Stimulated activated naive B cell treated with anti-CD40 and anti-IgM and Interleukin-4, amounts not matched to agents 10 μg/mL and 1 μg/mL and 100 μg/mL, for 72 hours (primary cell): ENCODE measurements at places on chromosomes 3 and 15.
A peak's percentile ranks its signal among the peaks of the same experiment; 100 is the strongest.

DNA sequence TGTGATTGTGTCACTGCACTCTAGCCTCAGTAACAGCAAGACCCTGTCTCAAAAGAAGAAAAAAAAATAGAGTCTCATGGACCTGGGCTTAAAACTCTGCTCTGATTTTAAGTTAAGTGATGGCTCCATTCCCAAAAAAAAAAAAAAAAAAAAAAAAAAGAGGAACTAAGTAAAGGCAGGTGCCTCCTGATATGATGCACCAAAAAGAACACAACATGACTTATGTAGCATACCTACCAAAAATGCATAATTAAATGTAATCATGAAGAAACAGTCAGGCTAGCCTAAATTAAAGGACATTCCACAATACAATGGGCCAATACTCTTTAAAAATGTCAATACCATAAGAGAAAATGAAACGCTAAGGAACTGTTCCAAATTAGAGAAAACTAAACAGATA, 5.4 kb upstream of the IREB2 start:
- no peak for DNase-seq

- no peak for DNase-seq
These were observed 78.8 kb upstream of the THBS1 start for GRCh38 chr15:39502082-39502447.

- DNase-seq = no peak
These were observed 297.1 kb downstream of the UACA start for GRCh38 chr15:70466305-70466704.

GRCh38 chr15:41606997-41607396, 48.0 kb downstream of the TYRO3 start:
- DNase-seq = no peak

- DNase-seq = no peak
These were observed 21.4 kb upstream of the NR2C2 start for GRCh38 chr3:14925729-14926591.

DNA sequence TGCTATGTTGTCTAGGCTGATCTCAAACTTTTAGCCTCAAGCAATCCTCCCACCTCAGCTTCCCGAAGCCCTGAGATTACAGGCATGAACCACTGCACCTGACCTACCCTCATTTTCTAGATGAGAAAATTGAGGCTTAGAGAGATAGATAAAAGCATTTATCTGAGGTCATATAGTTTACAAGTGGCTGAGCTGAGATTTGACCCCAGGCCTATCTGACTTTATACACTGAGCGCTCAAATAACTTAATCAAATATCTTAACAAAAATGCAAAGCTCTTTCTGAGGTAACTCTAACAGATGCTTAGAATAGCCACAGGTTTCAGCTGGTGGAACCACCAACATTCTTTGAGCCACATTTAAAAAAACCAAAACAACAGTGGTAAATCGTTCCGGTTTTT, 5.5 kb downstream of the PLS1 start:
- no peak for DNase-seq

DNA sequence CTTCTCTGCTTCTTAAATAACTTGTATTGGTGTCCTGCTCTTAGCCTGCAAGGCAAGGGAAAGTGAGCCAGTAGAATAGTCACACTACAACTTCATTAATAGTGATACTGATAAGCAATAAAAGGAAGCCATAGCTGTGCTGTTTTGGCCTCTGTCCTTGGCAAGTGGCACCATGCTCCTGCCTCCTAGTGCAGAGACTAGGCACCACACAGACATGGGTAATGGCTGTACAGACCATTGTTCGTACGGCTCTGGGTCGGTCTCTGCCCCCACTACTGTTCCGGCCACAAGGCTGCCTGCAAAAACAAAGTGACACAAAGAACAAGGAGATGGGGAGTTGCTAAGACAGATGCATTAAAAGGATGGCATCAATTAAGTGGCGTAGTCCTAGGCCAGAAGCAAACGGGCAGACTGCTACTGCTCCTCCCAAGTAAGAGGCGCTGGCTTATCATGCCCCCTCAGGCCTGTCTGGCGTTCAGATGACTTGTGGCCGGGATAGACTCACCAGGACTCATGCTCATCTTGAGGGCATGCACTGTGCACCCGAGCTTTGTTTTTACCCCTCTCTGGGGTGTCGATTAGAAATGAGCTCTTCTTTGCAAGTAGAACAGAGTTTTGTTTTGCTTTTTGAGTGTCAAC, 75.6 kb downstream of the TRAK1 start:
- DNase-seq = no peak

- no peak for DNase-seq
These were observed 48.7 kb downstream of the NAALADL2 start for GRCh38 chr3:174907628-174908407.

DNA sequence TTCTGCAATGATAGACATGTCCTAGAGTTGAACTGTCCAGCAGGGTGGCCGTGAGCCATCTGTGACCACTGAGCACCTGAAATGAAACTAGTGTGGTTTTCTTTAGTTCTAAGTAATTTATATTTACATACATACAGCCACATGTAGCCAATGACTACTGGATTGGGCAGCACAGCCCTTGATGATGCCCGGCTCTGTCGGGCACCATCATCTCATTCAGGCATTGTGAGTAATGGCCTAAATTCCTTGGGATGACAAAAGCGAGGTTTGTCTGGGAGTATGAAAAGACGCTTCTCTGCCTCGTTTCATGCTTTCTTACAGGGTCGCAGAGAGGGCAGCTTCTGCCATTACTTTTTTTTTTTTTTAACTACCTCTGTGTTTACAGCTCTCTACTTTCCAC, 251.9 kb upstream of the HES1 start:
- DNase-seq = no peak

GRCh38 chr15:64466408-64467141, 6.2 kb downstream of the ZNF609 start:
- no peak for DNase-seq

GRCh38 chr15:59917504-59918157, 86.5 kb upstream of the FOXB1 start:
- peak; percentile 40 for DNase-seq

DNA sequence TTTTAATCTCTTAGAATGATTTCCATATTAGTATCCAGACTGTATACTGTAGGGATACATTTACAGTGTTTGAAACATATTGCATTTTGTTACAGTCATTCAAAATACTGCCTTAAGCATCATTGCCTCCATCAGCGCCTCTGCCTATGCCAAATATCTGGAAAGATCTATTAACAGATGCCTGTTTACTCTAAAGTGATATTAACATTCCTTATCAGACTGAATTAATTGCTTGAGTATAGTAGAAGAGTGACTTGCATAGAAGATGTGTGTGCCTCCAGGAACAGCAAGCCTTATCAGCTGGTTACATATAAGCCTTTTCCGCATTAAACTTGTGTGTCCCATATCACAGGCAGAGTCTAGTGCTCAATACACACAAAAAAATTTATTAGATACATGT, 379.1 kb downstream of the CADM2 start:
- no peak for DNase-seq

DNA sequence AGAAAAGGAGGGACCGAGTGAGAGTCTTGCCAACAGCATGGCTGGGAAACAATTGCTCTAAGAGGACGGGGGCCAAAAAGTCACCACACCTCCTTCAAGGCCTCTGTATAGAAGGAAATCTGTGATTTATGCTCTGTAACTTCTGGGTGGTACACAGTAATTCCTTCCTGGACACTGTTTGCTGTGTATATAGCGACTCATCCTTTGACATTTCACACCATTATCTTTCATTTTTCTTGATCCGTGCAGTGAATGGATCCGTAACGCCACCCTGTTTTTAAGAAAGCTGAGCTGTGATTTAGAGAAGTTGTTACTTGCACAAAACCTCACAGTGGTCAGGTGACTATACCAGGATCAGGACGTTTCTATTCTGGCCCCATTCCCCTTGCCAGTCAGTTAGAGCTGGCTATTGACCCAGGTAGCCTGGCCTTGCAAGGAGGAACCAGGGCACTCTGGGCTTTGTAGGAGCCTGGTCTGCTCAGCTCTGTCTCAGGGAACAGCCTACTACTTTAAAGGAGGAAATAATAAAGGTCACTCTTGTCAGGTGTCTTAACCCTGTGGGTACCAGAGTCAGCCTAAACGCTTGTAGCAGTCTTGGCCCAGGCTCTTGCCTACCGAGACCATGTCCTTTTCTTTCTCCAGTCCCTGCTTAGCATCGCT, 86.5 kb upstream of the MYZAP start:
- no peak for DNase-seq

GRCh38 chr3:194387926-194388418, 11.1 kb downstream of the GP5 start:
- DNase-seq = no peak

DNA sequence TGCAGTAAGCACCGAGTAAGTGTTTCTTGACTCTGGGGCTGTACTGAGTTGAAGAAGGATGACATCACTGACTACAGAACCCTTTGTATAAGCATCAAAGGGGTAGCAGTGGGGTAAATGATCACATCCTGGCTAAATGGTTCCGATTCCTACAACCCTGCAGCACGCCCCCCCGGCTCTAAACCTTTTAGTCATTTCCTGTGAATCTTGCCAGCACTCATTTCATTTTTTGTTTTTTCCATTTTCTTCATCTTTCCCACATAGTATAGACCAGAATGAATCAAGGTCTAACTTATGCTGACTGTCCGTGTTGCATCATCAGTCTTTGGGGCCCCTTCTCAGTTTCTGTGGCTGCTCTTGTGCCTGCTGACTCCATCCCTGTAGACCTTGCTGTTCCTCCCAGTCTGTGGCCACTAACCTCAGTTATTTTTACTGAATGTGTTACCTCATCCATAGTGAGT, 383.1 kb upstream of the TPRG1 start:
- DNase-seq = no peak

- no peak for DNase-seq
These were observed 37.4 kb upstream of the AZI2 start for GRCh38 chr3:28386049-28386448.

- no peak for DNase-seq
These were observed 61.7 kb downstream of the FMN1 start for GRCh38 chr15:33132722-33133345.

- DNase-seq = no peak
These were observed 45.6 kb downstream of the LRTM1 start for GRCh38 chr3:54882129-54882833.

DNA sequence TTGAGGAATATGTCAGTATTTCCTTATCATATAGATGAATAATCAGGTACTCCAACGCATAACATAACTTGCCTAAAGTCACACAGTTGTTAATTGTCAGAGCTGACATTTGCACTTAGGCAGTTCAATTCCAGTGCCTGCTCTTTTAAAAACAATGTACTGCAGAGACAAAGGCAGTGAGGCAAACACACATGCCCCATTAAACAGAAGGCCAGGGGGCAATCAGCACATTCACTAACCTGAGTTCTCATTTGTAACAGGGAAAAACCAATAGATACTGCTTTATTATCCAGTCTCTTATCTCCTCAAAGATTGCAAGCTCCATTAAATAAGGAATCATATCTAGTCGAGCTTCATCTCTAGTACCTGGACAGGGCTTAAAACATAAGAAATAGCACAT, 1017.4 kb downstream of the SQOR start:
- no peak for DNase-seq

DNA sequence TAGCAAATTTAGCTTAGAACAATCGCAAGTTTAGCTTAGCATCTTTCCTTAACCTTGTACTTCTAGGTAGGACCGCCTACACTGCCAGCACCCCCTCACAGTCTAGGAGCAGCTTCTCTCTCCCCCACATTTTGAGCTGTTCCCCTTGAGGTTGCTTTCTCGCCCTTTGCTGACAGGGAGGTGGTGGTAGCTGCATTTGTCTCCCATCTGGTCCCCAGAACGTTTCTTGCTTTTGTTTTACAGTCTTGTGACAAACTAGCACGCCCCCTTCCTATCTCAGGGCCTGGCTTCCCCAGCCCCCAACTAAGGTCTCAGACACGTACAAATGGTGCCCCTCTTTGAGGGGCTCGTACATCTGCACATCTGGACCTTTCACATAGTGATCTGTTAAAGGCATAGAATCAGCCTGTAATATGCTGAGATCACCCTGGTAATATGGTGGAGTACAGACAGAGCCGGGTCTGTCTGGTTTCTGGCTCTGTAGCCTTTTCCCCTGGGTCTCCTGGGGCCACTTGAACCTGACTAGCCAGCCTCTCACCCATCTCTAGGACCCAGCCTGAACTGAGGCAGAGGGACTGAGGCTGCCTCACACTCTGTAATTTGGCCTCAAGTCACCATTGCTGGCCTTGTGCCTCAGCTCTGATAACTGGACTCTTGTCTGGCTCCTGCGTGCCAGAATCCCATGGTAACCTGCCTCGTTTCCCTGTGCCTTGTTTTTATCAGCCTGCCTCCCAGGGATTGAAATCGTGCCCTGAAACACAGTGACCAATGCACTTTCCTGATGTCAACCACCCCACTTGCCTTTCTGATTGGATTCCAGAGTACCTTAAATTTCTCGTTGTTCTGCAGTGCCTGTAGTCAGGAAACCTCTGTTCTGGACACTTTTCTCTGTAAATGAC, 27.7 kb downstream of the CRTC3 start:
- DNase-seq = no peak

DNA sequence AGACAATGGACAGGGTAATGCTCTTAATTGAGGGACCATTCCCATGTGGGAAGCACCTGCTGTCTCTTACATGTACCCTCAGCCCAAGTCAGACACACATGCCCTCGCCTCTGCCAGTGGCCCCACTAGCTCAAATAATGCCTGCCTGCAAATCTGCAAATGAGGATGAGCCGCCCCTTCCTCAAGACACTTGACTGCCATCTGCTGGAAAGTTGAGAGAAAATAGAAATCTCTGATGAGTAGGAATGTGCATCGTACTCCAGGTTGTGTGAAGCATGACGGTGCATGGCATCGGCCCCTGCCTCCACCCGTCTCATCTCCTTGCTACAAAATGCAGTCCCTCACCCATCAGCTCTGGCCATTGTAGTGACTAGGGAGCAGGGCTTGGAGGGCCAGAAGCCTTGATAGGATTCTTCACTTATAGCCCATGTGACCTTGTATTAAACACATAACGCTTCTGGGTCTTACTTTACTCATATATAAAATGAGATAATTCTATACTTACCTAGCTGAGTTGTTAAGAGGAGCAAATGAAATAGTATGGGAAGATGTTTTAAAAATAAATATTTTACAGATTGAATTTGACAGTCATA, 6.3 kb upstream of the SCN5A start:
- DNase-seq = no peak

DNA sequence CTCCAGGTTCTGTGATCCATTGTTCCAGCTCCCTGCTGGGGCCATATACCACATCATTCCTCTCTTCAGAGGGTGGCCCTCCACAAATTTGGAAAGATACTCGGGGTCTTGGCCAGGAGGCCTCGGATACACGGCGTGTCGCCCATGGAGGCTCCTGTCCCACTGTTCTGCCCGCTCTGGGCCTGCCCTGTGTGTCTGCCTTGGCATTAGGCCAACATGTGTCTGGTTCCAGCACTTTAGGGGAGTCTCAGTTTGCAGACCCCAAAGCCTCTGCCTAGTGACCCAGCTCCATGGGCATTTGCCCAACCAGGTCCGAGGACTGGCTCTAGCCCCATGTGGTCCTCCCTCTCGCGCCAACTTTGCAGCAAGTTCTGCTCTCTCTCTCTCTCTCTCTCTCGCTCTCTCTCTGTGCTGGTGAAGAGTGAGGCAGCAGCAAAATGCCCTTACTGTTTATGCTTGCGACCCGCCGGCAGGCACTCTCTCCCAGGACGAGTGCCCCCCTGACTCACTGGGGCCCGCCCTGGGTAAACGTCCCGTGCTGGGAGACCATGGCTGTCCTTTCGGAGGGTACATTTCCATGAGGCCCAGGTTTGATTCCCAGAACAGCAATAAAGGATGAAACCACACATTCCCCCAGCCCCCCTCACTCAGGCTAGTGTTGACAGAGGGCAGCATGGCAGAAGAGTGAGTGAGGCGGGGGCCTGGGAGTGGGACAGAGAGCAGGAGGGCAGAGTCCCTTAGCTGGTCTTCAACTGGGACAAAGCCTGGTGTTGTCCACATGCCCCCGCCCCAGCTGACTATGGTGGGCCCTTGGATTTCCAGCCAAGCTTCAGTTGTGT, 77.9 kb downstream of the ISG20 start:
- no peak for DNase-seq
